ENCODE measurements at places on chromosomes 2 and 18.

- peak; percentile 77 for DNase-seq
Observed at GRCh38 chr2:43455731-43456642, 139.9 kb downstream of the THADA start.

GRCh38 chr2:38751596-38752410 lies 642 bp upstream of the SRSF7 start:
- DNase-seq: no peak

DNA sequence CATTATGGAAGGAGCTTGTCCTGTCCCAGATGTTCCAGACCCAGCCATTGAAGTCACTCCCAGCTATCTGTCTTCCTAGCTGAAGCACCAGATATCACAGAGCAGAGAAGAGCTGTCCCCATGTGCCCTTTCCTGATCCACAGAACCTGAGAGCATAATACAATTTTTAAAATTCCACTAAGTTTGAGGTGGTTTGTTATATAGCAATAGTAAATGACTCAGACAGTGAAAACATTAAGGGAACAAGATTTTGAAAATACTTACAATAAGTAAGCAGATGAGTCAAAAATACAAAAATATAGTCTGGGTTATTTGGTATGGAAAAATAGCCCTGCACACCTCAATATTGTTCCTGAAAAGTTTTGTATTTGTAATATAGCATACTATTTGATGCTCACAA lies 85.8 kb upstream of the GLS start:
- no peak for DNase-seq

DNA sequence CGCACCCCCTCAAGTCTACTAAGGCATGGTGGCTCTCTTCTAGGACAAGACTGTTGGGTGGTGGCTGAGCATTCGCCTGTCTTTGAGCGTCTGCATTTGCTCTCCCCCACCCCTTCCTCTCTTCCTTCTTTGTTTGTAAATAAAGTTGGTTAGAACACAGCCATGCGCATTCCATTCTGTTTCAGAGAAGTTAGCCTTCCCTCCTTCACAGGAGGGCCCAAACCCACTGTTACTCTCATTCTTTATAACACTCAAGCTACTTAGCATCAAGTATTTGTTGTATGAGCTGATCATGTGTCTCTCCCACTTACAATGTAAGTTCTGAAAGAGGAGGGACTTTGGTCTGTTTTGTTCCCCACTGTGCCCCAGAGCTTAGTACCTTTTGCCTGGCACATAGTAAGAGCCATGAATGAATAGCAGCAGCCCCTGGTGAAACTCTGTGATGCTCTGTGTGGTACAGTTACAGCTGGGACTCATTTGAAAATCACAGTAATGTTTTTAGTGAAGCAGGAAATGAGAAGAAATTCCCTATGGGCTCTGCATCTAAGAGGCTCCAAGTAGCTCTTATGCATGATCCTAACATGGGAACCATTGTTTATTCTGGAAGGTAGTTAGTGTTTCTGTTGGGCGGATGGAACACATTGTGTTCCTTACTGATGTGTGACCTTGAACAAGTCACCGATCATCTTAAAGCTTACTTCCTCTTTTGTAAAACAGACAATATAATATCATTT lies 7.7 kb downstream of the MGAT5 start:
- DNase-seq: no peak

- peak; percentile 70 for DNase-seq
Observed at GRCh38 chr2:10079266-10079869, 843 bp downstream of the CYS1 start.
